ENCODE measurements at places on chromosomes 1 and 21.

GRCh38 chr1:231420959-231421545 lies 1.0 kb downstream of the EGLN1 start:
- no peak for DNase-seq

- DNase-seq = no peak
Observed at GRCh38 chr1:19452221-19452663, 33.1 kb downstream of the CAPZB start.

GRCh38 chr1:119743308-119743707 lies 25.4 kb downstream of the HMGCS2 start:
- DNase-seq = no peak

DNA sequence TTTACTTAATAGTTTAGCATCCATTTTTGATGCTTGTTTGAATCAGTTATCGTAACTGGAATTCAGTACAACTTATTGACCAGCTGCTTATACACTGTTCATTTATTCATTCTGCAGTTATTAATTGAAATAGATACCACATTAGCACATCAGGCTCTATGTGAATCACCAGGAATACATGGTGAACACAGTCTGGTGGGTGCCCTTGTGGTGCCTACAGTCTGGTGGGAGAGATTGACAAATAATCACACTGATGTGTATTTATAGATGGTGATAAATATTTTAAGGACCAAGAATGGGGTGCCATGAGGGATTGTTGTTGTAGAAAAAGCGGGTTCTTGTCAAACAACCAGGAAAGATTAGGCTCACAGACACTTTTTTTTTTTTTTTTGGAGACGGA lies 87.6 kb downstream of the ZFYVE9 start:
- no peak for DNase-seq

GRCh38 chr1:160538985-160539651 lies 16.1 kb upstream of the SLAMF6 start:
- DNase-seq = no peak

DNA sequence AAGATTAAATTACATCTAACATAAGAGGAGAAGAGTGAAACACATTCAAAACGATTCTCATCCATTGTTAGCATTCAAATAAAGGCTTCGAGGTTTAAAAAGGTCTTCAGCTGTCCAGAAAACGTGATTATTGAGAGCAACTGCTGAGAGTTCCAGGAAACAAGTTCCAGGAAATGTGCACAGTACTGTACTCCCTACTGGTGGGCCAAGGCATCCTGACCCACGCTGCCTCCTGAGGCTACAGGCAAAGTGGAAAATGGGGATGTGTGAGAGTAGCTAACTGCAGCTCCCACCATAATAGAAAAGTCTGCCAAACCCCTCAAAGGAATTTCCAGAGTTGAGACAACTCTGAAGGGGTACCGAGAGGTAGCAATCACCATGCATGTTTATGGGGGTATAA lies 2.0 kb downstream of the VAV3 start:
- DNase-seq = no peak

- no peak for DNase-seq
Observed at GRCh38 chr1:24888061-24888970, 41.8 kb downstream of the RUNX3 start.
